EL (cell line): ENCODE measurements at places on chromosomes 7 and 10.

- no peak for DNase-seq
Observed at GRCh38 chr7:74512762-74513161, 59.1 kb downstream of the GTF2IRD1 start.

DNA sequence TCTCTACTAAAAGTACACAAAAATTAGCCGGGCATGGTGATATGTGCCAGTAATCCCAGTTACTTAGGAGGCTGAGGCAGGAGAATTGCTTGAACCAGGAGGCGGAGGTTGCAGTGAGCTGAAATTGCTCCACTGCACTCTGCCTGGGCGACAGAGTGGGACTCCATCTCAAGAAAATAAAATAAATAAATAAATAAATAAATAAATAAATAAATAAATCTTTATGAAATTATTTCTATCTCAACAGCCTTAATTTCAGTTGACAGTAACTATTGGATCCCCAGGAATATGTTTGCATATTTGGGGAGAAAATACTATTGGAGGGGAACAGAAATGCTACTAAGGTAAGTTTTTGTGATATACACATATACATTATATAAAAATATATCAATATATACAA, 20.0 kb downstream of the TMEM229A start:
- no peak for DNase-seq

DNA sequence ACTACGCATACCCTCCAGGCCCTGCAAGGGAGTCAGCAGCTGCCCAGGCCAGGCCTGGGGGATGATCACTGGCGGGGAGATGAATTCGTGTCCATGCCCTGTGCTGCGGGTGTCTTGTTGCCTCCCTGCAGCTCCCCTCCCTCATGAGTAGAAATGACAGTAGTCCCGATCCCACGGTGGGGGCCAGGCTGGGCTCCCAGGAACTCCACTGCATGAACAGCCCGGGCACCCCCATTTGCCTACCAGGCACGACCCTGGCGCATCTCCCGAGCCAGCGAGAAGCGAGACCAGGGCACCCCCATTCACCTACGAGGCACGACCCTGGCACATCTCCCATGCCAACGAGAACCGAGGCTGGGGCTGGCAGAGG, 246.5 kb downstream of the ELFN1 start:
- DNase-seq, result no peak

GRCh38 chr10:69232736-69233480, 12.8 kb downstream of the HKDC1 start:
- DNase-seq, result no peak

DNA sequence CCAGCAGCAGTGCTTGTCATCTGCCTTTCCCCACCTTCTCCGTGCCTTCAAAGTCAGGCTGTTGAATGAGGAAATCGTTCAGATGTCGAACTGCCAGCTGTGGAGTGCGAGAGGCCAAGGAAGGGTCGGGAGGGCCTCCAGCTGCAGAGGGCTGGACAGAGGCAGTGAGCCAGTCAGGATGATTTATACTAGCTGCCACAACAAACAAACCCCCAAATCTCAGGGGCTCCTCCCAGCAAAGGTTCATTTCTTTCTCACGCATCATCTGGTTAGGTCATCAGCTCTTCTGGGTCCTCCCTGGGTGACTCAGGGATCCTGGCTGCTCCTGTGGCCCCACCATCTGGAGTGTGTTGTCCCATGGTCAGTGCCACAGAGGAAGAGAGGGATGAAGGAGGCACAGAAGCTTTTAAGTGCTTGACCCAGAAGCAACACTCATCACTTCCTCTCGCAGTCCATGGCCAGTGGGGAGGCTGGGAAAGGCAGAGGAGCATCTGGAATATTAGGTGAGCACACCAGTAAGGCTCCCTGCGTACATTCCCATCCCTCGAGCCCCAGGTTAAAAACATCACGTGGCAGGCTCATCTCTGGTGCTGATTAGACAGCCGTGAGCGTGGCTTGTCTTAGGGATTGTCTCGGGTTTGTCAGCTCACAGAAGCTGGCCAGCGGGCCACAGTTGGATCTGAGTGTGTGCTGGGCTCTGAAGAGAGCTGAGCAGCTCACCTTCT, 140.7 kb downstream of the RGS10 start:
- peak; percentile 99 for DNase-seq

- no peak for DNase-seq
Observed at GRCh38 chr10:5524641-5525560, at the start of gene CALML3. Gene CALML3, plus strand, starts transcription at chr10:5524961. Its CDS starts 125 bp downstream, at chr10:5525086.

DNA sequence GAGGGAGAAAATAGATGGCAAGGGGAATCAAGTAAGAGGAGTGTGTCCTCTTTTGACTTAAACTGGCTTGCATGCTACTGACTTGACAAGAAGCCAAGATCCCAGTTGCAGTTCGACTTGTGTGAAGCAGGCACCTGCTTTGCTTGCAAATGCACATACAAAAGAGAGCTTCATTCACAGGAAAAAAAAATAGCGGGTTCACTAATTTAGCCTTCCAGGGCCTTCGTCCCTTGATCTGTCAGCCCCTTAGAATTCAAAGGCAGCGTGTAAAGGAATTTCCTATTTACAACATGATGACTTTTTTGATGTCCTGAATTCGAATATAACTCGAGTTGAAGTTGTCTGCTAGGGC, 192.1 kb downstream of the CELF2 start:
- no peak for DNase-seq

DNA sequence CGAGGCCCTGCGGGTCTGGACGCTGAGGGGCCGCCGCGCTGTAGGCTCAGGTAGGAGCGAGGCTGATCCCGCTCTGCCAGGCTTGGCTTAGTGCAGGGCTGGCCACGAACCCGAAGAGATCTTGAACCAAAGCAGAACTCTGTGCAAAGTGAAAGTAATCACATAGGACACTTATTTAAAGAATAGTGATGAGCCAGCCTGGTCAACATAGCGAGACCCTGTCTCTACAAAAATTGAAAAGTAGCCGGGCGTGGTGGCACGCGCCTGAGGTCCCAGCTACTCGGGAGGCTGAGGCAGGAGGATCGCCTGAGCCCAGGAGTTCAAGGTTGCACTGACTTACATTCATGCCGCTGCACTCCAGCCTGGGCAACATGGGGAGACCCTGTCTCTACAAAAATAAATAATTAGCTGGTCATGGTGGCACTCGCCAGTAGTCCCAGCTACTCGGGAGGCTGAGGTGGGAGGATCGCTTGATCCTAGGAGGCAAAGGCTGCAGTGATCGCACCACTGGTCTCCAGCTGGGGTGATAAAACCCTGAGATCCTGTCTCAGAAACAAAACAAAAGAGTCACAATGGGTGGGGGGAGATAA, 541 bp downstream of the ZSCAN25 start:
- no peak for DNase-seq

- peak; percentile 93 for DNase-seq
Observed at GRCh38 chr10:34758447-34758996, 56.6 kb downstream of the PARD3 start.

DNA sequence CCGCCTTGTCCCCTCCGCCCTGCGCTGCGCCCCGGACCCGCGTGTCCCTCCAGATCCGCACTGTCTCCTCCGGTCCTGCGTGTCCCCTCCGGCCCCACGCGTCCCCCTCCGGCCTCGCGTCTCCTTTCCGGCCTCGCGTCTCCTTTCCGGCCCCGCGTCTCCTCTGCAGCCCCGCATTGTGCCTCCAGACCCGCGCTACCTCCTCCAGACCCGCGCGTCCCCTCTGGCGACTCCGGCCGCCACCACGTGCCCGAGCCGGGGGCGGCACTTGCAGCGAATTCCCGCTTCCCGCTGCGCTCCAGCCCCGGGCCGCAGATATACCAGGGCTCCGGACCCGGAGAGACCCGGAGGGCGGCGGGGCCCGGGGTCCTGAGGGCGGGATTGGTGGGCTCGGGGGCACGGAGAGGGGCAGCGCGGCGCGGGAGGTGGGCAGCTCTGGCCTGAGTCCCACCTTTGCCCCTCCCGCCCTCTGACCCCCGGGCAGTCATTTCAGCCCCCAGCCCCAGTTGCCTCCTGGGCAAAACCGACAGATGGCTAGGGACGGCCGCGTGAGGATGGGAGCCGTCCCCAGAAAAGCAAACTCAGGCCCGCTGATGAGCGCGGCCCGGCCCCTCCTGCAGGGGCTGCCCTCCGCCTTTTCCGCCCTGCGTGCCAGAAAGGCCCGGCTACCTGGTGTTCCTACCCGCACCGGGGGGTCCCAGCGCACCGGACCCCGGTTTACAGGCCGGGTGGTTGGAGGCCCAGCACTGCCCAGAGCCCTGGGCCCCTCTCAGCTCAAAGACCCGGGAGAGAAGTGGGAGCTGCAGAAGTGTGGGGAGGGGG, 56.5 kb downstream of the RBM17 start:
- peak; percentile 31 for DNase-seq

DNA sequence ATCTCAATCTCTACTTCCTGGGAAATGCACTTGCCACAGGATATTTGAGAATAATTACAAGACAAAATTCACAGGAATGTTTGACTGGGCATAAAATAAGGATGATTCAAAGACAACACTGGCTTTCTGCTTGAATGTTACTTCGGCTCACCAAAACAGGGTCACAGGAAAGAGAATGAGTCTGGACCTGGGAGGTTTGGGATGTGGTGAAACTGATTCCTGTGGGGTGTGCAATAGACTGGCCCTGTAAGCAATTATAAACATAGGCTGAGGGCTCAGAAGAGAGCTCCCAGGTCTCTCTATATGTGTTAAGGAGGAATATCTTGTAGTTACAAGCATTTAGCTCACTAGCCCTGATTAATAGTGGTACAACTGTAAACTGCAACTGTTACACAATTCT, 613.9 kb upstream of the CELF2 start:
- DNase-seq, result peak; percentile 6

DNA sequence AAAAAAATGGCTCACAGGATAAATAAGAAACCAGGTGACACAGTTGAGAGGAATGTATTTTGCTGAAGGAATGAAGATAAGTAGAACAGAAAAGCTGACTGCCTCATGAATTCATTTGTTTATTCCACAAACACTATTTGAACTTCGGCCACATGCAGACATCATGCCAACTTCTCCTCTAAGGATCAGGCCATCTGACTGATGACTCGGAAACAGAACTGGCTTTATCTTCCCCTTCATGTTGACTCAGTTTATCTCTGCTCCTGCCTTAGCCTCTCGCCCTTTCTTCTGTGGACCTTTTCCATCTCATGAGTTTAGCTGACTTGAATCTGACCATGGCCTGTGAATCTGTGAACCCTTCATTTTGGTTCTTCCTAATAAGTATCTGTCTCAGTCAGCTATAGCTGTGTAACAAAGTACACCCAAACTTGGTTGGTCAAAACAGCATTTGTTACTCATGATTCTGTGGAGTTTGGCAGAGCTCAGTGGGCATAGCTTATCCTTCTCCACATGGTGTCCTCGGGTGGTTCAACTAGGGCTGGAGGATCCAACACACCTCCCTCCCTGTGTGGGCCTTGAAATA, 44.0 kb upstream of the GRID1 start:
- DNase-seq, result peak; percentile 64

- peak; percentile 48 for DNase-seq
Observed at GRCh38 chr7:137606061-137606674, 240.6 kb downstream of the DGKI start.

DNA sequence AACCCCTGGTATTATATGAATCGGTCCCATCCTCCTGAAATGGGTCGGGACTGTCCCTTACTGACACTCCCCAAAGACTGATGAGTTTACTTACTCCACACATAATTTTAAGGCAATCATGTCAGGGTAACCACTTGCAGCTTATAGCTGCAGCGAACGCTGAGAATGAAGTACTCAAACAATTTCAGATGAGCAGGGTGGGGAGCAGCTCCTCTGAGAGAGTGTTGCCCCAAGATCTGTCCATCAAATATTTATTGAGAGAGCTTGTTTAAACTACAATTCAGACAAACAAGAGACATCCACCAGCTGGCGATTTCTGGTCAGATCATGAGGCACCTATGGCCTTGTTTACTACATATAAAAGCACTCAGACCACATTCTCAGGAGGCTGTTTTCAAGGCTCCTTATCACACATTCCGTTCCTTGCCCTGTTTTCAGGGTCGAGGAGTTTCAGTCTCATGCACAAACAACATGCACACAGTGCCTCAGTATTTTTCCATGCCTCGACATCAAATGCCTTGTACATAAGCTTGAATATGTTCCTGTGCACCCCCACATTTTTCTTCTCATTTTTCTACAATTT, 80.1 kb downstream of the THSD7A start:
- DNase-seq, result no peak

DNA sequence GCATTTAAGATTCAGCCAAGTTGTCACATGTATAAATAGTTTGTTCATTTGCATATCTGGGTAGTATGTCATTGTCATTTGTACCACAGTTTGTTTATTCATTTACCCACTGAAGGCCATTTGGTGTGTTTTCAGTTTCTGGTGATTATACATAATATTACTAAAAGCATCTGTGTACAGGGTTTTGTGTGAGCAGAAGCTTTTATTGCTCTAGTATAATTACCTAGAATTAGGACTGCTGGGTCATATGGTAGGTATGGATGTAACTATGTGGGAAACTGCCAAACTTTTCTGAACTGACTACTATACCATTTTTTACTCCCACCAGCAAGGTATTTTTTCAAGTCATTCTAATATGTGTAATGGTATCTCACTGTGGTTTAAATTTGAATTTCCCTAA, 584.0 kb upstream of the GHITM start:
- no peak for DNase-seq

DNA sequence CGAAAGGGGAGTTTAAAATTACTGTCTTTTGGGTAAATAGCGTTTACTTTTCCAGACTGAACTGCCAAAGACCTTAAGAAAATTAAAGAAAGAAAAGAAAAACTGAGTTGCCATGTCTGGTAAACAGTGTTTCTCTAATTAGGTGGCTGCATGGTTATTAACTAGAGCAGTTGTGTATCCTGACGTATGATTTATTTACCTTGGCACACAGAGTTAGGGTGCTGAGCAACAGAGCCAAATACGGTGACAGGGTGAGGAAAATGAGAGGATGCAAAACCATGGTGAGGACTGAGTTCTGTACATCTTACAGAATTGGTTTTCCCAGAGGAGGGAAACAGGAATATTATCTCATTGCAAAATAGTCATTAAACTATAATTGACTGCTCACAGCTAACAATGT, 546.4 kb upstream of the FZD8 start:
- DNase-seq, result no peak

DNA sequence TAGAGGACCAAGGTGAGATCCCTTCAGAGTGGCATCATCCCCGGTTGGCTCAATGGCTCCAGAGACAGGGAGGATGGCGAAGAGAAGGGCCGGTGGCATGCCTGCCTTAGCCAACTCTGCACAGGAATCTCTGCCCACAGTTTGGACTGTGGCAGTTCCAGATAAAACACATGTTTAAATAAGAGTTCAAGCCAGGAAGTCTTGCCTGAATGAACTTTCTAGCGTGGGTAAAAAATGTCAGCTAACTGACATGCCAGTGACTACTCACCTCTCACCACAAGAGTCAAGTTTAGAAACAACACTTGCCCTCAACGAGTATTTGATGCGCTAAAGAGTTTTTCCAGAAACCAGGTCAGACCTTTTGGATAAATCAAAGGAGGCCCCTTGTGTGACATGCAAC, 3.0 kb downstream of the NOD1 start:
- DNase-seq, result no peak

- DNase-seq, result no peak
Observed at GRCh38 chr7:118517275-118517674, 292.8 kb downstream of the ANKRD7 start.
